ENCODE measurements at places on chromosomes 4 and X.

DNA sequence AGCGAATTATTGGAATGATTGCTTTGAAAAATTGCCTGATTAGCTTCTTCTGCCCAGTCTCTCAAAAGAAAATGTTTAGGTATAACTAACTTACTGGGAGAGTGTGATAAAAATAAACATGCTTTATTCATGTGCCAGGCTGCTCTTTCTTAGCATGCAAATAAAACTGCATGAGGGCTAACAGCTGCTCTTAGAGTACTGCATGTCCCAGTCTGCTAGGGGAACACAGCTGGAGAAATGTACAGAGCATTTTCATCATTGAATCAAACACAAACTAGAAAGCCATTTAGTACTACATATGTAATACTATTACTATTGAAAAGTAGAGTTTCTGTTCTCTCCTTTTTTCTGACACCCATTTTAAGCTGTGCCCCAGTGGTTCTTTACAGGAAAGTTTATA is 726.0 kb downstream of the GRID2 start:
- no peak overlapping the region for H3K27ac ChIP-seq
- no peaks in the 10 kb centered on the region for H3K4me1 ChIP-seq
- no peak for DNase-seq

DNA sequence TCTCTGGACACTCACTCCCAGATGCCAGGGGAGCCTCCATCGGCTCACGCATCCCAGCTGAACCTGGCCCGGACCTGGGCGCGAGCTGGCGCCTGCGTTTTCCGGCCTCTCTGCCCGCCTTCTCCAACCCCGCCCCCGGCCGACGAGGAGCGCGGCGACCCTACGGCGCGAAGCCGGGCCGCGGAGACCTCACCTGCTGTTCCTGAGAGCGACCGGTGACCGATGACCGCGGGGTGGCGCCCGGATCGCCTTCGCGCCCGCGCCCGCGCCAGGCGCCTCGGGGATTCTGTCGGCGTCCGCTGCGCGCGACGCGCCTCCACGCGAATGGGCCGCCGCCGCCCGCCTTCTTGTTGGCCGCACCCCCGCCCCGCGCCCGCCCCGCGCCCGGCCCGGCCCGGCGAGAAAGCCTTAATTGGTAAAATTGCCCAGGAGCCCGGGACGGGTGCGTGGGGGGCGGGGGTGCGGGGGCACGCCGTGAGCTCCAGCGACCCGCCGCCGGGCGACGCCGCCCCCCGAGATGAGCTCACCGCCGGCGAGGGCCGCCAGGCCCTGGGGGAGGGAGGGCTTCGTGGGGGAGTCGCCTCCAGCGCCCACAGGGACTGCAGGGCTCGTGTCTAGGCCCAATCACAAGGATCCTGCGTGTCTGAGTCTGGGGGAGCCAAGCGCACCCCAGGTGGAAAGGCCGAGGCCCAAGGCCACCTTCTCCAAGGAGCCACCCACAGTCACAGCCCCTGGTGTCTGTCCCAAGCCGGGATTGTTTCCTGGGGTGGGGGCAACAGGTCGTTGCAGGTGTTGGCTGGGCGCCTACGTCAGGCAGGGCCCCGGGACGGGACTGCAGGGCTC is at the start of gene FLNA:
TSS of gene FLNA (minus strand) at position 322 of the 843 bp plus-strand sequence. CDS start 3,389 bp downstream, outside the sequence.
- H3K4me3 ChIP-seq, result peak within 1 kb of the TSS; percentile 77
- no peaks in the 10 kb centered on the region for H3K27me3 ChIP-seq

GRCh38 chrX:46279214-46279924 is 265.9 kb downstream of the ZNF674 start:
- DNase-seq, result no peak
- H3K4me1 ChIP-seq, result peaks cover 5% of the 10 kb centered on the region
- H3K36me3 ChIP-seq, result no peaks in the 10 kb centered on the region

- no peak for DNase-seq
- no peaks in the 10 kb centered on the region for H3K27me3 ChIP-seq
- peaks cover 7% of the 10 kb centered on the region for H3K36me3 ChIP-seq
- peaks cover 8% of the 10 kb centered on the region for H3K4me1 ChIP-seq
- no peak overlapping the region for H3K27ac ChIP-seq
- H3K4me3 ChIP-seq, result no peak overlapping the region
These were observed 215.4 kb upstream of the MAB21L2 start for GRCh38 chr4:150366487-150366999.
